Karpas-422 (cell line): ENCODE measurements at places on chromosomes 11 and 22. TPM values are rescaled to one million over a fixed set of nuclear protein-coding genes. Genes with fewer than 3 reads are reported as not detected.

DNA sequence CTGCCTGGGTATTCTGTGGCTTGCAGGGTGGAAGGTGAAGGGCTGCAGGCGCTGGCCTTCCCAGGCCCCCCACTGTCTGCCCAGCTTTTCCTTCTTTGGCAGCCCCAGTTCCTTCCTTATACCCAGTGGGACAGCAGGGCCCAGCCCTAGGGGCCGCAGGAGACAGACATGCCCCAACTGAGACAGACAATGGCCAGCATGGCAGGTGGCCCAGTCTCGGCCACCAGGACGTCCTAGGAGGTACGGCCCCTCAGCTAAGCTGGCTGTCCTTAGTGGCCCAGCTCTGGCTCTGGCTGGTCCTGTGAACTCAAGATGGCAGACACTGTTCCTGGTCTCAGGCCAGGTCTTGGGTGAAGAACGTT lies 35.9 kb downstream of the RTN4R start:
- H3K4me3 ChIP-seq = peak overlapping the region; percentile 30; the same call in 1 of the 2 replicates
- no peak for DNase-seq
- H3K4me1 ChIP-seq = peaks cover 43% of the 10 kb centered on the region
- H3K36me3 ChIP-seq = no peaks in the 10 kb centered on the region
- no peaks in the 10 kb centered on the region for H3K27me3 ChIP-seq

DNA sequence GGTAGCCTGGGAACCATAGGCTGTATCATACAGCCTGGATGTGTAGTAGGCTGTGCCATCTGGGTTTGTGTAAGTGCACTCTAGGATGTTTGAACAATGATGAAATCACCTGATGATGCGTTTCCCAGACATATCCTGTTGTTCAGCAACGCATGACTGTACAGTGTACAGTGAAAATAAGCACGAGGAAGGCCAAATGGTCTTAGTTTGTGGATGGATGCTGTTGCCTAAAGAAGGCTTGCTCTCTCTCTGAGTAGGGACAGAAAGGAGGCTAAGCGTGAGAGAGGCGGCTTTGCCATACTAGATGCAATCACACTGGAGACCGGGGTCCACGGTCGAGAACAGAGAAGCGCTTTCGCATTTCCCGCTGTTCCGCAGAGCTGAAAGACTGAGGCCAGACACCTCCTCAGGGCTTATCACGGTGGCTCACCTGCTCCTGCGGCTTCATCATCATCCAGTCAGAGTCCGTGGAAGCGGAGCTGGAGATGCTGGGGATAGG lies 27.6 kb upstream of the APLP2 start:
- no peak overlapping the region for H3K4me3 ChIP-seq
- no peaks in the 10 kb centered on the region for H3K36me3 ChIP-seq
- H3K27ac ChIP-seq = no peak overlapping the region
- DNase-seq = no peak
- no peaks in the 10 kb centered on the region for H3K4me1 ChIP-seq

- no peaks in the 10 kb centered on the region for H3K36me3 ChIP-seq
- H3K27me3 ChIP-seq = no peaks in the 10 kb centered on the region
- H3K4me3 ChIP-seq = no peak overlapping the region
- no peaks in the 10 kb centered on the region for H3K4me1 ChIP-seq
- H3K27ac ChIP-seq = no peak overlapping the region
Measured at GRCh38 chr11:14070896-14071295, 108.4 kb downstream of the SPON1 start.

- H3K4me1 ChIP-seq = peaks cover 9% of the 10 kb centered on the region
- H3K27ac ChIP-seq = no peak overlapping the region
- H3K4me3 ChIP-seq = no peak overlapping the region
- H3K36me3 ChIP-seq = peaks cover 15% of the 10 kb centered on the region
Measured at GRCh38 chr22:29359469-29359868, 28.9 kb downstream of the AP1B1 start.

Gene PNPLA5
- not detected in 2 replicates for total RNA-seq

GRCh38 chr11:76601272-76601671 lies 69.3 kb downstream of the LRRC32 start:
- H3K4me3 ChIP-seq = no peak overlapping the region
- DNase-seq = no peak
- H3K4me1 ChIP-seq = peaks cover 5% of the 10 kb centered on the region
- H3K27ac ChIP-seq = no peak overlapping the region
- no peaks in the 10 kb centered on the region for H3K36me3 ChIP-seq

DNA sequence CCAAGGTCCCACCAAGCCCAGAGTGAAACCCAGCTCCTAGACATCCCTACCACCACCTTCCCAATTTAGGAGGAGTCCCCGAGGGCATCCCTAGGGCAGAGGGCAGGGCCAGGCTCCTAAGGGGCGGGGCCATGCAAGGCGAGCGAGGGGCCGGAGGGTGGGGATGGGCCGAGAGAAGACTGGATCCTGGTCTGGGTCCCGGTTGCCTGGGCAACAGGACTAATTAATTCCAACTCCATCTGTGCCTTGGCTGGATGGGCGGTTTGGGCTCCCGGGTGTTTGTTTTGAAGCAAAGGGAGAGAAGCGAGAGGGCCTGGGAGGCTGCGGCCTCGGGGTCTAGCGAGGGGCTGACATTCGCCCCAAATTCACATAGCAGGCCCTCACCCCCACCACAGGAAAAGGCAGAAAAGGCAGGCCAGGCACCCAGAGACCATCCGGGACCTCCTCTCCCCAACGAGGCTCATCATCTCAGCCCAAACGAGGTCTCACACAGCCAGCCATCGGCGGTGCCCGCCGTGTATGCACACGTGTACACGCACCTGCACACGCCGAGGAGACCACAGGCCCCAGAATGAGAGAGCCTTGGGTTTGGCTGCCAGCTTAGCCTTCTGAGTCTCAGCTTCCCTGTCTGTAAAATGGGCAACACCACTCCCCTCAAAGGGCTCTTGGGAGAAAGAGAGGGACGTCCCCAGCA lies 23.9 kb downstream of the ELFN2 start:
- H3K36me3 ChIP-seq = no peaks in the 10 kb centered on the region
- no peaks in the 10 kb centered on the region for H3K27me3 ChIP-seq
- DNase-seq = no peak
- no peaks in the 10 kb centered on the region for H3K4me1 ChIP-seq
- no peak overlapping the region for H3K4me3 ChIP-seq
- no peak overlapping the region for H3K27ac ChIP-seq

DNA sequence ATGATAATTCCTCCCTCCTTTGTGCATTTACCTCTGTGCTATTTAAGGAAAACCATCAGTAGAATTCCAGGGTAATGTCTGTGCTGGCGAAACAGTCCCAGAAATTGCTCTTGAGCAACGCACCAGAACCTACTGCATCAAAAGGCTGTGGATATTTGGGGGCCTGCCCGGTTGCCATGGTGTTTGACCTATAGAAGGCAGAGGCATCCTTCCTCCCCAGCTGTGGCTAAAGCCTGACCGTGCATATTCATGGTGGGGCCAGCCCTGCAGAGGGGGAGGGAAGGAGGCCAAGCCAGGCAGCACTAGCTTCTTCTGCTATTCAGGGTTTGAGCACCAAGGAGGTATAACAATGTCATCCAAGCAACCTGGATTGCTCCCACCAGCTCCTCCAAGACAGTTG lies 215.0 kb upstream of the E2F8 start:
- H3K27me3 ChIP-seq = no peaks in the 10 kb centered on the region
- no peak overlapping the region for H3K4me3 ChIP-seq
- H3K4me1 ChIP-seq = peaks cover 2% of the 10 kb centered on the region
- H3K36me3 ChIP-seq = no peaks in the 10 kb centered on the region
- DNase-seq = no peak

Gene HOATZ
- not detected in 2 replicates for total RNA-seq

- no peak for DNase-seq
- H3K27ac ChIP-seq = no peak overlapping the region
- H3K4me1 ChIP-seq = no peaks in the 10 kb centered on the region
- no peaks in the 10 kb centered on the region for H3K27me3 ChIP-seq
- H3K4me3 ChIP-seq = no peak overlapping the region
Measured at GRCh38 chr11:101182467-101182866, 52.9 kb upstream of the PGR start.
